ENCODE measurements at places on chromosomes 13 and 19.

GRCh38 chr13:79245937-79246577 lies 160.0 kb downstream of the RBM26 start:
- DNase-seq, result no peak

GRCh38 chr13:48528720-48529119 lies 4.2 kb downstream of the RCBTB2 start:
- DNase-seq, result no peak

- no peak for DNase-seq
These were observed 9.2 kb upstream of the ATP12A start for GRCh38 chr13:24670961-24671381.

- DNase-seq, result no peak
These were observed 46.5 kb upstream of the GTF2F2 start for GRCh38 chr13:45073809-45074208.

Measured in activated CD4-positive, alpha-beta T cell treated with anti-CD3 and anti-CD28 coated beads for 24 hours (primary cell).